ENCODE measurements at places on chromosomes 6 and 20.

GRCh38 chr20:32249030-32249738, 28.3 kb upstream of the KIF3B start:
- DNase-seq = peak; percentile 56

DNA sequence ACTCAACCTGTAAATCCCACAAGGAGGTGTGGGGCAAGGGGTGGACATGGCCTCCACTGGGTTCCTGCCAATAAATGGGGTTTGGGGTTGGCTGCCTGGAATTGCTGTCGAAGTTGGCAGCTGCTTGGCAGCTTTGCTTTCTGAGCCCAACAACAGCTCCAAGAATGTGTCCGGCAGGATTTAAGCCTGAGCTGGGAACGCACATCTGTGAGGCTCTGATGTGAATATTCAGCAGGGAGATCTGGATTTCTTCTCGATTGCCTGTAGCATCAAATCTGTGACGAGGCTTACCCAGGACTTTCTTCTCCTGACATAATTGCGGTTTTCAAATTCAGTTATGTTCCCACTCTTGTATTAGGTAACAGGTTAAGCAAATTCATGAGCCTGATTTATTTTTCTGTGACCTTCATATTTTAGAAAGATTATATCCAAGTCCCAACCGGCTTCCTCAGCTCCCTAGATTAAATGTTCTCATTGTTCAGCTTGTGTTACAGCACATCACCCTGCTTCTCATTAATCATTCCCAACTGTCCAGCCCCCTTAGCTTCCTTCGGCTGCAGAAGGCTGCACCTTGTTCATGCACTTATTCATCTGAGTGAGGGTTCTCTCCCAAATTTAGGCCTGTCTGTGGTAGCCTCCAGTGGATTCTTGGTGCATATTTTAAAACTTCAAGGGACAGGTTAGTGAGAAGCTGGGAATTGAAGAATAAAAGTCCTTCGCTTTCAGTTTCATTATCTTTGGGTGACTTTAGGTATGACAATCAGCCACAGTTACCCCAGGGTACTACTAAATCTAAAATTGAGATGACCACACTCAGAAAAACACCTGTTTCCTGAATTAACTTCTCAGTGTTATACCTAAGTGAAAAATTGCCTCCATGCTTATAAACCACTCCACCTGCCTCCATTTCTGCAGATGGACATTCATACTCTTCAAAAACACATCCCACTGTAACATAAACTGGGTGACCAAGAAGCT, 310.0 kb downstream of the ESR1 start:
- no peak for DNase-seq

DNA sequence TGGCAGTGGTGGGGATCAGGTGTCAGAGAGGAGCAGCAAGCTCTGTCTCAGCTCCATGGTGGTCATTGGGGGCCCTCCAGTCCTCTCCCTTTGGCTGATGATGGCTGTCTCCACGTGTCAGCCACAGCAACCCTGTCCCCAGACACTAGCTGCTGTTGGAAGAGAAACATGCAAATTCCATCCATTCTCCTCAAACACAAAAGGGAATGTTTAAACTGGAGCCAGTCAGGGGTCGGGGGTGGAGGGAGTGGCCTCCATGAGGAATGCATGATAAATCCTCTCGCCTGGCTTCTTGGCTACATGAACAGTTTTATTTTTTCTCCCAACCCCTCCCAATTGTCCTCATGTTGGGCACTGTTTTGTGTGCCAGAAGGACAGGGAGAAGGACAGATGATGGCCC, 86.4 kb downstream of the EDN3 start:
- no peak for DNase-seq

DNA sequence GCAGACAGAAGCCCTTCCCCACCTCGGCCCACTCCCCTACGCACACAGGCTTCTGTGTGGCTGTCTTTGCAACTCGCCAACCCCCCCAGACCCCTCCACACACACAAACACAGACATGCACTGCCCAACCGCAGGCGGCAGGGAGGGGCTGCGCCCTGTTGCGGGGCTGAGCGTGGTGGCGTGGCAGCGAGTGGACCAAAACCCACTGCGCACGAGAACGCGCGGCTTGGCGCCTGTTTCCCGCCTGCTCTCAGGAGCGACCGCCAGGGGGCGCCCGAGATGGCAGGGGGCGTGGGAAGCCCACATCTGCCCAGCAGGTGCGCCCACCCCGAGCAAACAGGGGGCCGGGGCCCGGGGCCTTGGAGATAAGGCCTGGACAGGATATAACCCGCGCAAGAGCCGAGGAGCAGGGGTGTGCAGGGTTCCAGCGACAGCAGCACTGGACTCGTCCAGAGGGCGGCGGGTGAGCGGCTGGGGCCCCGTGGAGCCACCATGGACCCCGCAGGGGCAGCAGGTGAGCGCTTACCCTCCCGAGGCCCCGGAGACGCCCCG, at the start of gene RBPJL:
TSS of gene RBPJL (plus strand) at position 410 of the 552 bp plus-strand sequence. CDS start at position 493, 83 bp downstream.
- peak; percentile 9 for DNase-seq

DNA sequence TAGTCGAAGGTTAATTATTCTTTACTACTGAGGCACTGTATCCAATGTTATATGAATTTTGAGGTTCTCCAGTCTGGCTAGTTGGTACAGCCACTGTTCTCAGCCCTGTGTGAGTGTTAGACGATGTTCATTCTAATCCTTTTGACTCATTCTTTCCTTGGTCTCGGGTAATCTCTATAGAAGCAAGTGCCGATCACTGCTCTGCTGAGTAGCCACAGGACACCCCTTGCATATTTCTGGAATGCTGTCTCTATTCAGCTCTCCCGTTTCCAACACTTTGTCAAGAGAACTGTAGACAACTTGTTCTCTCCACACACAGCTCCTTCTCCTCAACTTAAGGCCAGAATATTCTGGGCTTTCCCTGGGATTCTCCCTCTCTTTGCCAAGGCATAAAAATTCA, 42.4 kb upstream of the PLCB1 start:
- DNase-seq = no peak

DNA sequence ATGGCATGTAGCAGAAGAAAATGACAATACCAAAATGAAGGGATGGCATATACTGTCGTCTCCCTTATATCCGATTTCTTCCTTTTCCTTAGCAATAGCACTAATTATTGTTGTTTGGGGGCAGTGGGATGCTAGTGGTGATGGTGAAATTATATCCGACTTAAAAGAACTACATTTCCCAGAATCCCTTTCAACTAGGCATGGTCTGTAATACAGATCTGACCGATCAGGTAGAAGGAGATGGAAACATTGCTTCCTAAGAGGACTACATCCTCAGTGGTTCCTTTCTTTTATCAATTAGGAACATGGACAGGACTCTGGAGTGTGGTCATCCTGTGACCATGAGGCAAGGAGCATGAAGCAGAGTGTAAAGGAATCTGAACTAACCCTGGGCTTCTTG, 532.6 kb downstream of the CBLN4 start:
- DNase-seq = no peak

DNA sequence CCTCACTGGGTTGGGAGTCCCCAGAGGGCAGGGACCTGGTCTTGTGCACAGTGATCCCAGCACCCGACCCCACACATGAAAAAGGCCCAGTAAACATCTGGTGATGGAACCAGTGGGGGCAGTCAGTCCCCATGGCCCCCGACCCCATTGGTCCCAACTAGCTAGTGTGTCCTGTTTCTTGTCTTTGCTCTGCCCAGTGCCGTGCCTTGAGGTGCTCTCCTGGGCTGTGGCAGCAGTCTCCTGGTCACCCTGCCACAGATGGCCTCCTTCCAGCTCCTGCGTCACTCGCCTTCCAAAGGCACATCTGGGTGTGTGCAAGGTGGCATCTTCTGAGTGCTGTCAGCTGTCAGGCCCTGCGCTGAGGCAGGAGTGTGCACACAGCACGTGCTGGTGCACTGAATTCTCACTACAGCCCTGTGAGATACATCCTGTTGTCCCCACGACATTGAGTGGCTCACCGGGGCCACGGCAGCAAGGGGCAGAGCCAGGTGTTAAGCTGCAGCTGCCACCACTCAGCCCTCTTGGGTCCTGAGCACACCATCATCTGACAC, 3.9 kb downstream of the NPEPL1 start:
- no peak for DNase-seq

- DNase-seq = no peak
These were observed 6.9 kb downstream of the ENPP3 start for GRCh38 chr6:131643855-131644460.

GRCh38 chr6:152170702-152171667, 363.5 kb downstream of the ESR1 start:
- DNase-seq = peak; percentile 90

- no peak for DNase-seq
These were observed 44.0 kb upstream of the RNGTT start for GRCh38 chr6:89007209-89008000.

GRCh38 chr6:158854214-158855101, 35.3 kb upstream of the EZR start:
- peak; percentile 86 for DNase-seq

DNA sequence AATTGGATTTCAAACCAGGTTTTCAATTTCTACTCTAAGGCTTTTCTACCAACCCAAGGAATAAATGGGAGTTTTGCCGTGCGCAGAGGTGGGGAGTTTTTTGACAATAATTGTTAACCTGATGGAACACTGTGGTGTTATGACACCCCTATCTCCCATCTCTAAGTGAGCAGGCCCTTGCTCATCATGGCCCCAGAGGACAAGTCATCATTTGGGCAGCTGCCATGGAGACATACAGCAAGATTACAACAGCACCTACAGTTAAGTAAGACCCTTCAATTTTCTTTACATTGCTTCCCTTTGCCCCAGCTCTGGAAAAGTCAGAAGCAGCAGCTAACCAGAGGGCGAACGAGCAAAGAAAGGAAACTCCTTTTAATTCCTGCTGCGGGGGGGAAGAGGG, 54.3 kb downstream of the ADGRF5 start:
- DNase-seq = no peak

- DNase-seq = no peak
These were observed 22.0 kb downstream of the SOX4 start for GRCh38 chr6:21615504-21615903.

DNA sequence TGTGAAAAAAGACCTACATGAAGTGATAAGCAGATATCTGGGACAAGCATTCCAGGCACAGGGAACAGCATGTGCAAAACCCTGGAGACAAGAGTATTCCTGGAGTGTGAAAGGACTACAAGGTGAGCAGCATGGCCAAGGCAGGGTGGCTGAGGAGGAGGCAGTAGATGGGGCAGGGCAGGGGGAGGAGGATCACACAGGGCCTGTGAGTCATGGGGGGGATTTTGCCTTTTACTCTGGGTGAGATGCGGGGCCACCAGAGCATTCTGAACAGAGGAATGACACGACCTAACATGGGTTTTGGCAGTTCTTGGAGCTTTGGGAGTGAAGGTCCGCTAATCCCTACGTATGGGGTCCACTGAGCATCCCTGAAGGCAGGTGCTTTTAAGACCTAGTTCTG, 69.8 kb upstream of the CCN6 start:
- DNase-seq = no peak

- DNase-seq = no peak
These were observed 206.8 kb downstream of the TINAG start for GRCh38 chr6:54515013-54515412.

DNA sequence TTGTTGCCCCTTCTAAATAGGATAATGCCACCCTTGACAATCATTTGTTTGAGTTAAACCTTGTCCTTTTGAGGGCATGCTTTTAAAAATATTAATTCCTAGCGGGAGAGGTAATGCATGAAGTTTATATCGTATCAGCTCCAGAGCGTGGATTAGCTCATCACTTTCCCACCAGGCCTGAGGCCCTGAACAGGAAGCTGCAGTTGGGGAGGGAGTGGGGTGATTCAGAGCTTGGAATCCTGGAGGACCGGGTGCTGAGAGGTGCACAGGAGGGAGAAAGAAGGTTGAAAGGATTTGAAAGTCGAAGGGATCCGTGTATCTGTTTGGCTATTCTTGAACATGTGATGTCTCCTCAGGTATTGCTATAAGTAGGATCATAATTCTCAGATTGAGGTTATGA, 25.0 kb downstream of the ZDHHC14 start:
- DNase-seq = no peak

DNA sequence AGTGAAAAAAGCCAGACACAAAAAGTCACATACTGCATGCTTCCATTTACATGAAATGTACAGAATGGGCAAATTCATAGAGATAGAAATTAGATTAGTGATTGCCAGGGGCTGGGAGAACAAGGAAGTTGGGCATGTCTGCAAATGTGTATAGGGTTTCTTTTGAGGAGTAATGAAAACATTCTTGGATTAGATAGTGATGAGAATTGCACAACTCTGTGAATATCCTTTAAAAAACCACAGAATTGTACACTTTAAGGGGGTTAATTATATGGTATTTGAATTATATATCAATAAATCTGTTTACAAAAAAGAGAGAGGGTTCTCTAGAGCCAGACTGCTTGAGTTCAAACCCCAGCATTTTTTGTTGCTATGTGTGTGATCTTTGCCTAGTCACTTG, 188.1 kb downstream of the CDC5L start:
- no peak for DNase-seq

DNA sequence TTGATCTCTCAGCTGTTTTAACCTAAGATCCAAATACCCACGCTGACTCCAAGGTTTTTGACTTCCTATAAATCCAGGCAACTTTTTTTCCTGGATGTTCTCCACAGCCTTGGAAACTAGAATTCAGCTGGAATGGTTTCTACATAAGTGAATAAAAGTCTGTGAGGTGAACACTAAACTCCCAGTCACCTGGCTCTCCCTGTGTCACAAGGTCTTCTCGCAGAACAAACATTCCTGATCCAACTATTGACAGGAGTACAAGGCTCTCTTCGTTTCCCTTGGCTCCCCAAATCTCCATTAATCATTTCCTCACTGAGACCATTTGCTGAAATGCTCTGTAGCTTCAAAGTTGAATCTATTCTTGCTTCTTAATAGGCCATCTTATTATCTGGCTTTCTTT, 265.7 kb downstream of the ADGRG6 start:
- DNase-seq = no peak

DNA sequence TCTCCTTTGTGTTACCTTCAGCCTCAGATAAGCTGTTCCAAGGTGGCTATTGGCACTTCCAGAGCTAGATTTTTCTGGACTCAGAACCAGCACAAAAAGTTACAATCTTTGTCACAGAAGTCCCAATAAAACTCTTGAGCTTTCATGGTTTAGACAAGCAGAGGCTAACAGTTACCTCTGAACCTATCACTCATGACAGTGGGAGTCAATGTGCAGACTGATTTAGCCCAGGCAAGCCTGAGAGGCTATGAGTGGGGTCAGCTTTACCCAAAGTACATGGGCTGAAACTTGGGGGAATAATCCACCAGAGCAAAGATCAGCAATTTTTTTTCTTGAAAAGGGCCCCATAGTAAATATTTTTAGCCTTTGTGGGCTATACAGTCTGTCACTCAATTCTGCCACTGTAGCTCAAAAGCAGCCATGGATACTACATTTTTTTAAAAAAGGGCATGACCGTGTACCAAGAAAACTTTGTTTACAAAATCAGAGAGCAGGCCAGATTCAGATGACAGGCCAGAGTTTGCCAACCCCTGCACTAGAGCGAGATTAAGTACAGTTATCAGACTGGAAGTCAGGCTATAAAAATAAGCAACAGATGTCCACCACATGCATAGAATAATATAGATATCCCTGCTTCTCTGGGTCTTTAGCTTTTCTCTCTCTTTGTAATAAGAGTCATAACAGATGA, 20.0 kb downstream of the CCN2 start:
- no peak for DNase-seq
